ENCODE measurements at places on chromosomes 11 and 22.
A peak's percentile ranks its signal among the peaks of the same experiment; 100 is the strongest.

GRCh38 chr22:29332886-29333496 is 17.5 kb upstream of the RASL10A start:
- DNase-seq, result no peak

DNA sequence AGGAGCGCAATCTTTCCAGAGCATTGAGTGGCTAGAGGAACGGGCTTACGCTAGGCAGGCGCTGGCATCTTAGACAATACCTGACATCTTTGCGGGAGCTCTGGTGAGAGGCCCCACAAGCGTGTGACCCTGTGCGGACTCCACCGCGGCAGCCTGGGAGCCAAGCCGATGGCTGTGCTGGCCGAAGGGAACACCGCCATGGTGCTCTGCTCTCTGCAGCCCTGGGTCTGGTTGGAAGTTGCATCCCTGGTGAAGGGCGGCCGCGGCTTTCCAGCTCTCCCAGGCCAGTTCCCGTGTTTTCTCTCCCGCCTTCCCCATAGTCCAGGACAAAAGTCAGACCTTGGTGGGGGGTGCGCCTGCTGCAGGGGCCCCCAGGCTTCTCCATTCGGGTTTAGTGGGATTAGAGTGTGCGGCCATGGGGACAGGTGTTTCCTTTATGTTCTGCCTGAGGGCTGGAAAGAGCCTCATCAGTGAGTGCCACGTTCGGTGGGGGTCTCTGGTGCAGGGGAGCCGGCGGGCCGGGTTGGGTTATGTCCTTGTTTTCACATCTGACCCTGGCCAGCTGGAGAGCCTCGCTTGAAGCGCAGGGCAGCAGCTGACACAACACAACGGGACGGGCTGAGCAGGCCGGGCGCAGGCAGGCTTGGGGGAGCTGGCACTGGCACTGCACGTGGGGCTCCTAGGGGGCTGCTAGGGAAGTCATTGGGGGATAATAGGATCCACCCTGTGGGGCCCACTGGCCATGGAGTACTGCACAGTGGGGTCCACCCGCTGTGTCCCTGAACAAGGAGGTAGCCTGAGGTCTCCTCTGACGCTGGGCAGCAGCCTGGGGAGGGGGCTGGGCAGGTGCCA is 94.8 kb downstream of the KCNQ1 start:
- DNase-seq, result no peak

- DNase-seq, result no peak
Measured at GRCh38 chr11:69390561-69390960, 90.9 kb upstream of the LINC01488 start.

DNA sequence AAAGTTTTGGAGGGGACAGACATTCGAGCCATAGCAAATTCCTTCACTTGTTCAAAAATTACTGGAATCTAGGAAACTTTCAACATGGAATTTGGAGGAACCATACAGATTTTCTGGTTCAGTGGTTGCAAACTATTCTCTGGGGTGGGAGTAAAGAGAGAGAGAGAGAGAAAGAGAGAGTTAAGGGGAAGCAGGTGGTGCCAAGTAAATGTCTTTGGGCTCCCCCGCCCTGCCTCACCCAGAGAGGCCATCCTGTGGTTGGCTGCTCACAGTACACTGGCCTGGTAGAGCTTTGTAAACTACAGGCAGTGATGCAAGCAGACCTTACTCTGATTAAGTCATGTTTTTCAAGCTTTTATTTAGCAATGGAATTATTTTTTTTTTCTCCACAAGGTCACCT is 82.6 kb downstream of the ADAMTS15 start:
- DNase-seq, result no peak

DNA sequence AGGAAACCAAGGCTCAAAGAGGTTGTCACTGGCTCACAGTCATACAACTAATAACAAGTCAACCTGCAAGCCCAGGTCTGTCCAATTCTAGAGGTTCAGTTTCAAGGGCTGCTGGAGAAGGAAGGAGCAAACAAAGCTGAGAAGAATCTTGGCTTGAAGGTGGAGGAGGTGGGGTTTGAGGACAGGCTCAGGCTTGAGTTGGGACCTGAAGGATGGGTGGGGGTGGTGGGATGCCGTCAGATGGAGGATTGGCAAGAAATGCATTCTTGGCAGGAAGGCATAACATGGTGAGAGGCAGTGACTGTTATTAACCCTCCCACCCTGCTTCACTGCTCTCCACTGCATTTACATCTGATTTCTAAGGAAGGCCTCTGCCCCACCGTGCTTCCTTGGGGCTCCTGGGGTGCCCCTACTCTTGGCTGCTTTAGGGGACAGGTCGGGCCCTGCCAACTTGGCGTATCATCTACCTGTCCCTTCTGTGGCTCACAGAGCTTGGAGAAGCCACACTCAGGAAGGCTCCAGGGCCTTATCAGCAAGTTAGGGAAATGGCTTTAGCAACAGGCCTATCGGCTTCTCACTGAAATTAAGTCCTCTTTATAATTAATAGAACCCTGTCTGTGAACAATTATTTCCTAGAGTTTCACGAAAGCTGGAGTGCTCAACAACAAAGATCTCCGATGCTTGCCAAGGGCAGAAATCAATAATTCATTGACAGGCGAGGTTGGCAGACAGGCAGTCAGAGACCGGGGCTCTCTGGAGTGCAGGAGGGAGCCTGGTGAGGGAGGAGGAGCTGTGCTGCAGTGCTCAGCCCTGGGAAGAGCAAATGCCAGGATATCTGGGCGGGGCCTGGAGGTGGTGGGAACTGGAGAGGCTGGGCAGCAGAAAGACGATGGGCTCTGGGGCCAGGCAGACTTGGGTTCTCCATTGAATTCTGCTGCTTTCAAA is 84.9 kb upstream of the NARS2 start:
- no peak for DNase-seq

DNA sequence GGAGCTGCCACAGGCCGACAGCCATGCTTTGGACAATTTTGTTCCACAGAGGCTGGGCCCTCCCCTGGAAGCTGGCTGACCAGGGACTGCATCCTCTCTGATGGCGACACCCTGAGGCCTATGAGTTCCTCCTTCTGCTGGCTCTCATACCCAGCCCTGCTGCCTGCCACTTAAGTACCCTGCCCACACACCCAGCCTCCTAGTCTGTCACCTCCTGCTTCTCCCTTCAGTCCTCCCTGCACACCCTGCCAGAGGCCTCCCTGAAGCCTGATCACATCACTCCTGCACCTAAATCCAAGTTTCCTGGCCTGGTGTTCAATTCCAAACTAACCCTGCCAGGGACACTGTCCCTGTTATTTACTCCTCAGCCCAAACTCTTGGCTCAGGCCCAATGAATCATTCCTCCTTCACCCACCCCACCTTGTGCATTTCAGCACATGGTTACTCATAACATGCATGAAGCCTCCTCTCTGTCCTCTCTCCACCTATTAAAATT is 136.7 kb upstream of the NECTIN1 start:
- DNase-seq, result no peak

DNA sequence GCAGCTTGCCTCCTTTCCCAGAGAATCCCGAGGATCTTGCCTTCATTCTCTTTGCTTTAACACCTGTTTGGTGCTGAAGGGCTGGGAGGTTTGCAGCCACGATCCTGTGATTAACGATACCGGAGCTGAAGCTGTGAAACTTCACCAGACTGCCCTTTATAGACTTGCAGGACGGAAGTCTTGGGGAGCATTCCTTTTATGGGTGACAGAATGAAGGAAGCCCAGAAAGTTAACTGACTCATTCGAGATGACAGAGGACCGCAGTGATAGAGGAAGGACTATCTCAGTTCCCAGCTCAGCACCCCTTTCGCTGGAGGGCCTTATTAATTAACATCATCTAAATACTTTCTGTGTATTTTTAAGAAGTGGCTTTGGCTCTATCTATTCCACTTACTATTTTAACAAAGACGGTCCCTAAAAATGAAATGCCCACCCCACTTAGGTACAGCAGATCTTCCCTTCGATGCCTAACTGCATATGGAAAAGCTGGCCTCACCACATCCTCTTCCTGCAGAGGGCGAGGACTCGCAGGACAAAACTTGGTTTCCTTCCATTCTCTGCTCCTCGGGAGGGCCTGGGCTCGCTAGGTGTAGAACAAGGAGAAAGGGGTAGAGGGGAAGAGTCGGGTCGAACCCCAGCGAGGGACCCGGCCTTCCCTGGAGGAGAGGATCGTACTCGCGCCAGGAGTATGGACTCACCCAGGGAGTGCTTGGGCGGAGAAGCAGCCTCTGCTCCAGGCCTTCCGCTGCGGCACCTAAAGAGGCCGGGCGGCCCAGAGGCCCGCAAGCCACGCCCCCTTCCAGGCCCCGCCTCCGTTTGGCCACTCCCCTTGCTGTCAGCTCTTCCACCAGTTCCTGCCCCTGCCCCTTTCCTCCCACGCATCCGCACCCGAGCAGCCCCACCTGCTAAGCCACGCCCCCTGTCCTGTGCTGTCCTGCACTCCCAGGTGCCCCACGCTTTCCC is 30.7 kb upstream of the USP47 start:
- DNase-seq, result no peak

GRCh38 chr11:127059286-127059685 is 58.7 kb upstream of the KIRREL3 start:
- no peak for DNase-seq

- no peak for DNase-seq
Measured at GRCh38 chr11:126115127-126115495, 52.4 kb upstream of the CDON start.

- no peak for DNase-seq
Measured at GRCh38 chr11:20103281-20103680, 57.0 kb downstream of the DBX1 start.

DNA sequence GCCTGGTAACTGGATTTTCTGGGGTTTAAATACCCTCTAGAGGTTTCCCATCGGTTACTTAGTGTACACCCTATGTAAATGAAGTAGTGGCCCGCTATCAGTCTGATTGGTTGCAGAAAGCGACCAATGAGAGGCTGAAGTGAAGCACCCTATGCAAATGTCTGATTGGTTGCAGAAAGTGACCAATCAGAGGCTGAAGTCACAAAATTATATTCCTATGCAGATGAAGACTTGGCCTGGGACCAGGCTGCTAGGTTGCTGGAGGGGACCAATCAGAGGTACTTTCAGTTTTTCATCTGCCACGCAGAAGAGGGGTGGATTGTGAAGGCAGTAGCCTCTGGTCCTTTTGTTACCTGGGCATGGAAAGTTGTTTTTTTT is 134.8 kb downstream of the TBC1D22A start:
- no peak for DNase-seq

GRCh38 chr11:115963156-115963555 is 458.9 kb upstream of the CADM1 start:
- no peak for DNase-seq

DNA sequence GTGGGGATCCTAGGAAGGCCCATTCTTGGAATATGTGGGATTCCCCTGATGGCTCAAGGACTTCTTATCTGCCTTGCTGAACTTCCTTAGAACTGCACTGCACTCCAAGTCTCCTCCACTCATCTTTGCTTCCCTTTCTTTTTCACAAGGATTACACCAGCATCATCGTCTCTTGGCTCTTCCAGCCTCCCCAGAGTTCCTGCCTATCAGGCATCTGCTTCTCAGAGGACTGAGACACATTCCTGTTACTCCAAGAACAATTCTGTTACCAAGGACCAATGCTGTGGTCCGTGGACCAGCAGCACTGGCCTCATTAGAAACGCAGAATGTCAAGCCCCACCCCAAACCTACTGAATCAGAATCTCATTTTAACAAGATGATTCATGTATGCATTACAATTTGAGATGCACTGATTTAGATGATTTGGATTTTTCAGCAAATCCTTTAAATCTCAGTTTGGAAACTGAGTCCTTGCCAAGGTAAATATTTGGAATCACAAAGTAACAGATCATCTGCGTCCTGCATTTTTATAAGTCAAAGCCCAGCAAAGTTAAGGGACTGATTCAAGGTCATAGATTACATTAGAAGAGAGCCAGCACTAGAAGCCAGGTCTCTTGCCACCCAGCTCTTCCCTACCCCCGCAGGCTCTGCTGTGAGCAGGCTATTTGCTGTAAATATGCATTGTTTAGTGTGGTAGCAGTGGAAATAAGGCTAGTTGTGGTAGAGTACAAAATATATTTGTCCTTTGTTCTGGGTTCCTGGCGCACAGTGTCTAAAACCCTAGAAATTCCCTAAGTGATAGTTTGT is 110.9 kb downstream of the SWAP70 start:
- no peak for DNase-seq

DNA sequence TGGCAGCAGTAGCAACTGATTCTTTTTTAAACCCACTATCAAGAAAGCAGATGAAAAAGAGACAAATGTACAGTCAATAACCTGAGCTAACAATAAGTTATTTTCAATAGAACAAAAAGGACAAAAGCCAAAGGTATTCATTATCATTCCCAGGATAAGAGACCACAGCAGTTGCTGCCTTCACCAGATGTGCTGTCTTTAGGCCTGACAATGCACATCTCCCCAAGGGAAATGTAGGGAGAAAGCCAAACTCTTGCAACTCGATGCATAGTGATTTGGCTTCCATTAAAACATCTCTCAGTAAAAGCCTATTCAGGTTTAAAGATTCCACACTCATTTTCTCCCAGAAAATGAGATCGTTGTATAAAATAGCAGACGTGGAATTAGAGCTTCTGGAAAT is 210.7 kb downstream of the METTL15 start:
- DNase-seq, result no peak

- peak; percentile 61 for DNase-seq
Measured at GRCh38 chr11:3824714-3825472, 15.9 kb downstream of the RHOG start.

DNA sequence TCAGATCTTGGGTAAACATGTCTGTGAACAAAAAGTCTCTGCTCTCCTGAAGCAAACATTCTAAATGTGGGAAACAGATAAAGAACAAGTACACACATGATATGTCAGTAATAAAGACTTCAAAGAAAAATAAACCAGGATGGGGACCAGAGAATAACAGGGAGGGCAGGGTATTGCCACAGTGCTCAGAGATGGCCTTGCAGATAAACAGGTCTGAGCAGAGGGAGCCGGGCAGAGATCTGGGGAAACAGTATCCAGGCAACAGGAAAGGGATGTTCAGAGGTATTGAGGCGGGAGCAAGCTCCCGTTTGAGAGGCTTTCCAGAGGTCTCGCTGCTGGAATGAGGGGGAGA is 2.9 kb downstream of the CCDC86 start:
- no peak for DNase-seq

DNA sequence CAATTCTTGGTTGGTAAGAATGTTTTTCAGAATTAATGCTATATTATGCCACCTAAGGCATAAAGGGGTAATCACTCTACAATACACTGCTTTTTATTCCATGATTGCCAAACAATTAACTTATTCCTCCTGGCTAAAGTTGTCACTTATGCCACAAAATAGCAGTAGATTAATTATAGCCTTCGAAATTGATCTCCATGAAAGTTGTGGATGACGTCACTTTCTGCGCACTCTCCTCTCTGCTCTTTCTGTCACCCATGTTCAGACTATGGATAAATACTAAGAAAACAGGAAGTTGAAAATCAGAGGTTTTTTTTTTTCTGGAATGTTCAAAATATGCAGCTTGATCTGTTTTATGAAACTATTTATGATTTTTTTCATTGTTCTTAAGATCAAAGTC is 790.1 kb upstream of the CNTN5 start:
- no peak for DNase-seq

DNA sequence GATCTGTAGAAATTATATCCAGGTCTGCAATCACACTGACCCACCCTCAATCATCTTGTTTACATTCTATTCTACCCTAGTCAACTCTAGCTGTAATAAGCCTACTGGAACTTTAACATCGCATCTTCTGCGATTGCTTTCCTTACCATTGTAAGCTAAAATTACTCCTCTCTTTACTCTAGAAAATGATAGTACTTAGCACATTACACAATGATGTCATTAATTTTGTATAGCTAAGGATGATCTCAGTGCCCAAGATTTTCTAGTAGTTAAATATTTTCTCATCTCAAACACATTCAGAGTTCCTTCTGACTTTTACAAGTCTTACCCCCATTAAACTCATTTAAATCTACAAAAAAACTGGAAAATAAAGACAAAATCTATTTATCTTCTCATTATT is 39.6 kb upstream of the CTSC start:
- no peak for DNase-seq

All from stimulated activated CD4-positive, alpha-beta T cell treated with anti-CD3 and anti-CD28 coated beads, TNF-alpha, amount 100 ng/mL, for 4 hours (primary cell).